Activated CD4-positive, alpha-beta T cell treated with anti-CD3 and anti-CD28 coated beads for 1 hour (primary cell): ENCODE measurements at places on chromosomes 1 and 21.

GRCh38 chr1:1429671-1430073, 5.8 kb upstream of the VWA1 start:
- DNase-seq = no peak

DNA sequence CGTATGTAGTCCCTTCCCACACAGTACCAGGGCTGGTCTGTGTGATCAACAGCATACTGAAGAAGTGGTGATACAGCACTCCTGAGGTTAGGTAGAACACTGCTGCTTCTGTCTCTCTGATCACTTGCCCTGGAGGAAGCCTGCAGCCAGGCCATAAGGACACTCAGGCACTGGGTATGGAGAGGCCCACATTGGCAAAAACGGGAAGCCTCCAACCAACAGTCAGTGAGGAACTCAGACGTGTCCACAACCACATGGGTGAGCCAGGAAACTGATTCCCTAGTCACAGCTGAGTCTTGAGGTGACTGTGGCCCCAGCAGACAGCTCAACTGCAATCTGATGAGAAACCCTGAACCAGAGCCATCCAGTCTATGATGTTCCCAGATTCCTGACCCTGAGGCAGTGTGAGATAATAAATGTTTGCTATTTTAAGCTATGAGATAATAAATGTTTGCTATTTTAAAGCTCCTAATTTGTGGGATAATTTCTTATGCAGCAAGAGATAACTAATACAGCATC, 62.5 kb downstream of the COQ8A start:
- DNase-seq = no peak

GRCh38 chr1:207649210-207649753, 4.3 kb downstream of the CR1L start:
- no peak for DNase-seq

- DNase-seq = no peak
Observed at GRCh38 chr1:186429017-186429416, 31.9 kb downstream of the PDC start.

DNA sequence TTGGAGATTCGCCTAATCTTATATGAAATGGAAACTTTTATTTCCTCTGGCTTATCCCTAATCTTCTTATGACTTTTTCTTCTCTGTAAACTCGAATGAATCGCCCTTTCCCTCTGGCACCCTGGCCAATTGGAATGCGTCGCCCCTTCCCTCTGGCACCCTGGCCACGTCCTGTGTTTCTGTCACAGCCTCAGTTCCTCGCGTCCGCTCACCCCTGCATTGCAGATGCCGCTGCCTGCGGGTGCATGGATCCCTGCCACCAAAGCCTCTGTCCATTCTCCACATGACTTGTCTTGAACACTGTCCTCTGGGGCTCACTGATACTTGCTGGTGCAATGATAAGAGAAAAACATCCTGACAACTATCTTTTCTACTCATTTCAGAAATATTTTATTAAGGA, 104.6 kb downstream of the ADARB1 start:
- DNase-seq = no peak

- no peak for DNase-seq
Observed at GRCh38 chr1:161899091-161899490, 124.6 kb downstream of the OLFML2B start.

DNA sequence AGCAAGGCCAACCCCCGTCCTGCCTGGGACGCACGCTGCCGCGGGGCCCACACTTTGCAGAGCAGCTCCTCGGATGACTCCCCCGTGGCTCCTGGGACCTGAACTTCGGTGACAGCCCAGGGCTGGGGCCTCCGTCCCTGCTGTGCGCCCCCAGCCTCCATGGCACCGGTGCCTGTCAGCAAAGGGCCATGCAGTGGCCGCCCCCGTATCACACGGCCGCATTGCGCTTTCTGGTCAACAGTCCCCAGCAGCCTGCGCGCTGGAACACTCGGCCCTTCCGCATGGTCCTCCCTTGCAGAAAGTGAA, 18.0 kb downstream of the NADK start:
- DNase-seq = no peak

DNA sequence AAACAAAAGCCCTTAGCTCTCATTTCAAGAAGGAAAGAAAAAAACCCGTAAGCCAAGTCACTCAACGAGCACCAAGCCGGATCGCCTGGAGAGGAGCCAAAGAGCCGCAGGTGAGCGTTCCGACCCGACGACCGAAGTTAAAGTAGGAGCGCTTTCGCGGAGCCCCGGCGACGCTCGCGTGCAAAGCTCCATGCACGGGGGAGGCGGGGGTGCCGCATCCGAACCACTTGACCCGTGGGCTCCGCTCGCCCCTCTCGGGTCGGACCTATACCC, 382 bp downstream of the GPBP1L1 start:
- peak; percentile 47 for DNase-seq

GRCh38 chr1:200488375-200489165, 78.7 kb upstream of the ZNF281 start:
- DNase-seq = no peak

DNA sequence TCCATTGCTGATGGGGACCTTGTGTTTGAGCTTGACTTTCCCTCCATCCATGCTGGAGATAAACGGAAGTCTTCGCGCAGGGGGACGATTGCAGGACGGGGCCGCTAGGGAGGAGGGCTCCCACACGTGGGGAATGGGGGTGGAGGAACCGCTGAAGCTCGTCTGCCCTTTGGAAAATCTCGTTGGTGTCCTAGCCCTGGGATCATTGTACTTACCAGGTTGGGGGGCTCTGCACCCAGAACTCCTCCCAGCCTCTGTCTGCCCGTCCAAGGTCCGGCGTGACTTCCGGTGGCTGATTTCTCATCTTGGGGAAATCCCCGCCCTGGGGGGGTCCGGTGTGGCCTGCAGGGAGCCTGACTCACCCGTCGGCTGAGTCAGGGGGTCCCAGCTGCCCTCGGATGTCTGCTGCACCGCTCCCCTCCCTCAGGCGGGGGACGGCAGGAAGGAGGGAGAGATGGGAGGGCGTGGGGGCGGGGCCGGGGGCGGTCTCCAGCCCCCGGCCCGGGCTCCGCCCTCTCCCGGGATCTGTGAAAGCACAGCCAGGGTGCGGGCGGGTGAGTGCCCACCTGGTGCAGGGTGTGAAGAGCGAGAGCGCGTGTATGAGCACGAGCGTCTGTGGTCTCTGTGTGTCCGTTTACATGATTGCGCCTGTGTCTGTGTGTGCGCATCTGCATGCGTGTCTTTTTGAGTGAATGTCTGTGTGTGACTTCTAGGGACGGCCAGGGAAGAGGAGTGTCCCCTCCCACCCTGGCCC, 35.8 kb downstream of the PIK3CD start:
- DNase-seq = peak; percentile 53

DNA sequence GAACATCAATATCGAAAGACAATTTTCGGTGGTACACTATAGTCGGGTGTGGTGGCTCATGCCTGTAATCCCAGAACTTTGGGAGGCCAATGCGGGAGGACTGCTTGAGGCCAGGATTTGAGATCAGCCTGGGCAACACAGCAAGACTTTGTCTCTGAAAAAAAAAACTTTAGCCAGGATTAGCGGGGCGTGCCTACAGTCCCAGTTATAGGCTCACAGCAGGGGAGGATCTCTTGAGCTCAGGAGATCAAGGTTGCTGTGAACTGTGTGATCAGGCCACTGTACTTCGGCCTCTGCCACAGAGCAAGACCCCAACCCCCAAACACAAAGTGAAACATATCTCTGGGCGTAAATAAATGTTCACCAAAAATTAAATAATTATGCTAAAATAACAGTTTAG, 1.6 kb downstream of the TADA1 start:
- no peak for DNase-seq

GRCh38 chr1:9349331-9349851, 56.7 kb downstream of the SPSB1 start:
- no peak for DNase-seq

- DNase-seq = no peak
Observed at GRCh38 chr1:18657506-18658201, 27.0 kb downstream of the PAX7 start.

GRCh38 chr1:41024953-41025352, 3.4 kb upstream of the SLFNL1 start:
- DNase-seq = no peak

- DNase-seq = peak; percentile 25
Observed at GRCh38 chr21:41410767-41411448, 15.1 kb upstream of the MX1 start.

GRCh38 chr1:152110860-152111514, 4.3 kb downstream of the TCHH start:
- DNase-seq = no peak

DNA sequence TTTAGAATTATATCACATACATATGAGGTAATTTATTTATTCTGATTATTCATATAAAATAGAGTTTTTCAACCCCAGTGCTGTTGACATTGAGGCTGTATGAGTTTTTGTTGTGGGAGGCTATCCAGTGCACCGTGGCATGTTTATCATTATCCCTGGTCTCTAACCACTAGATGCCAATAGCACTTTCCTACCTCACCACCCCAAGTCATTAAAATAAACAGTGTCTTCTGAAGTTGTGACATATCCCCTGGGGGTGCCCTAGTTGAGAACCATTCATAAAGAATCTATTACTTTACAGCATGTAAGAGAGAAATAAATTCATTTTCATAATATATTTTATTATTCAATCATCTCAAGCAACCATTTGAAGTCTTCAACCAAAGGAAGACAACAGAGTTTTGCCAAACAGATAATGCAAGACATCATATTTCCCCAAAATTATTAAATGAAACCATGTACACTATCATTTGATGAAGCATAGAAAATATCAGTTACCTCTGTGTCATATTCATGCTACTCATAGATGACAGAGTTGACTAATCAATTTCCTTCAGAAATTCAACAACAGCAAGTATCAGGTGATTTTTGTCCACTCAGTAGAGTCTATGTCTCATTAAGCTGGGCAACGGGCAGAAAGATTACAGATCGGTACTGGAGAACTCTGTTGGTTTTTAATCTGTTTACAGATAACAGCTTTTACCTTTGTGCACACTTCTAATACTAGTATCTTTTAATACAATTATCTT, 39.5 kb upstream of the RGS1 start:
- DNase-seq = no peak

DNA sequence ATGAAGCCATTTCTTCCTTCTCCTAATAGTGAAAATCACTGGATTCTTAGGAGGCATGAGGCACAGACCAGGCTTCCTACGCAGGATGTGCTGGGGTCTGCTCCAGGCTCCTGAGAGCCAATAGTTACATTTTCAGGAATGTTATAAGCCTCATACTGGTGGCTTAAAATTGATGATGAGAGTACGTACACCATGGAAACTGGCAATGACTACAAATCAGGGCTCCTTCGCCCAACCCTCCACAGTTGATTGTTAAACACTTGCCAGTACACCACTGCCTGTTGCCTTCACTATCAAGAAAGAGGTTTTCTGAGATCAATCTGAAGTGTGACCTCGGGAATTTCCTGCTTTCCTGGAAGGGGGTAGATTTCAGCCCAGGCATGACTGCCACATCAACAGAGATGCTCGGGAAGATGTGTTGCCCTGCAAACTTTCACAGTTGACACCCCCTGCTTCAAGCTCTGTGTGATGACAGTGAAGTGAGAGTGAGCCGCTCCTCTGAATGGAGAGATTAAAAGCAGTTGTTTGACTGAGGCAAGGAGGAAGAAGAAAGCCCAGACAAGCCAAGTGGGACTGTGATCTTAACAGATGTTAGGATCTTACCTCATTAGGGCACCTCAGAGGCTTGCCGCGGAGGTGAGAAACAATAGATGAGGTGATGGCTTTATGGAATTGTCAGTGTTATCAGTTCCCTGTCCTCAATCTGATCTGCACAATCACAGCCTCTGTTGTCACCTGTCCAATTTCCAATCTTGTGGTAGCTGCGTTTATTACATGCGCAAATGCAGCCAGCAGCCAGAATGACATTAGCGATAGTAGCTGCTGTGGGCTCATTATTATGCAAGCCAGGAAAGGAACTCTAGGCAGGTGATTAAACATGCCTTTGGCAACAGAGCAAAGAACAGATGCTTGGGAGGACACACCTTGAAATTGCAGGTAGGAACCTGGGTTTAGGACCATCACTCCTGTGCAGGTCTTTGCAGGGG, 277.3 kb downstream of the KAZN start:
- DNase-seq = no peak

GRCh38 chr1:156858959-156859522, at the start of gene INSRR:
Gene INSRR (minus strand): TSS chr1:156859117. CDS start chr1:156858621, 496 bp downstream.
- DNase-seq = no peak

DNA sequence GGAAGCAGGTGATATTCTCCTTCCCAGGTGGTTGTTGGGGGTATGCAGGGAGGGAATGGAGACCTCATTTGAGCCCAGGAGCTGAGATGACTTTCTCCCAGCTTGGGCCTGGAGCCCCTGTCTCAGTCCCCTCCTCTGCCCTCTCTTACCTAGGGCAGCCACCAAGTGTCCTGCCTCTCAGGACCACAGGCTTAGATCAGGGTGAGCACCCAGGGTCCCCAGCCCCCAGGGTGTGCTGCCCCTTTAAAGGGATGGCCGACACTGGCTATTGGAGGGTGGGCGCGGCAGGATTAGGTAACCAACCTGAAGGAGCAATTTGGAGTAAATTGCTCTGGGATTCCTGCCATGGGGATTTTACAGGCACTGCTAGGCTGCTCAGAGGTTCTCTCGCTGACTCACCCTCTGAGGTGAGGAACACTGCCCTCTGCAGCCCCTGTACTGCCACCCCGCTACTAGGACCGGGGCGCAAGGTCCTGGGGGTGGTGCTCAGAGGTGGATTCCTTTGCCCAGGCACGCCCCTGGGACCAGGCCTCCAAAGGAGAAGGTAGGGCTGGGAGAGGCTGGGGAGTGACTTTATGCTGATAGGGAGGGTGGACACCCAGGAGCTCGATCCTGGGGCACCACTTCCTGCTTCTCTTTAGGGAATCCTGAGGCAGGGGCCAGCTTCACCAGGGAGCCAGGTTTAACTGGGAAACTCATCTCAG, 1.5 kb downstream of the RPS6KA1 start:
- no peak for DNase-seq
